ENCODE measurements at places on chromosomes 12 and 14.

- DNase-seq = peak; percentile 13
Observed at GRCh38 chr12:6603095-6603567, 4.0 kb downstream of the CHD4 start.

DNA sequence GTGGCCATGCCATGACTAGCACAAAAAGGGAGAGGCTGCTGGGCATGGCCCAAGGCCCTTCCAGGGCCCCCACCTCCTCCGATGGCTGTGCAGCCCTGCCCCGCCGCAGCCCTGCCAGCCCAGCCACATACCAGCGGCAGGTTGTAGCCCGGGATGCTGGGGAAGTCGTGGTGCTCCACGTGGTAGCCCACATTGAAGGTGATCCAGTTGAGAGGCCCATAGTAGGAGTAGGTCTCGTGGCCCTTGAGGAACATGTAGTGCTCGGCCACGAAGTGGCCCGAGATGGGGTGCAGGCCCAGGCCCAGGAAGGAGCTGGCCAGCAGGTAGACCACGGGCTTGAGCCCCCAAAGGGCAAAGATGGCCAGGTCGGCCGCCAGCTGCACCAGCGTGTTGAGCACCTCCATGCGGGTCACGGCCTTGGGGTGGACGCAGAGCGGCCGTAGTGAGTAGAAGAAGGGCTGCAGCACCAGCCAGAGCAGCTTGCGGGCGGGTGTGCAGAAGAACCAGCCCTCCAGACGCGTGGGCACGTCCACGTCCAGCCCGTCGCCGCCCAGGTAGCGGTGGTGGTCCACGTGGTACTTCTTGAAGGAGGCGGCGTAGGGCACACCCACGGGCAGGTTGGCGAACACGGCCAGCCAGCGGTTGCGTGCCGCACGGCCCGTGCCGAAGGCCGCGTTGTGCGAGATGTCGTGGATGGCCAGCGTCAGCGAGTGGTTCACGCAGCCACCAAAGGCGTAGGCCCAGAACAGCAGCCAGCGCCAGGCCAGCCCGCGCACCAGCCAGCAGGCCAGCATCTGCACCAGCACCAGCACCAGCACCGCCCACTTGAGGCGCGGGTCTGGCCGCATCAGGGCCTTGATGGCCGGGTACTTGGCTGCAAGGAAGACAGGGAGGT is 10.4 kb downstream of the DEGS2 start:
- DNase-seq = no peak

GRCh38 chr14:83568141-83568540 is 1961.8 kb upstream of the FLRT2 start:
- DNase-seq = no peak

DNA sequence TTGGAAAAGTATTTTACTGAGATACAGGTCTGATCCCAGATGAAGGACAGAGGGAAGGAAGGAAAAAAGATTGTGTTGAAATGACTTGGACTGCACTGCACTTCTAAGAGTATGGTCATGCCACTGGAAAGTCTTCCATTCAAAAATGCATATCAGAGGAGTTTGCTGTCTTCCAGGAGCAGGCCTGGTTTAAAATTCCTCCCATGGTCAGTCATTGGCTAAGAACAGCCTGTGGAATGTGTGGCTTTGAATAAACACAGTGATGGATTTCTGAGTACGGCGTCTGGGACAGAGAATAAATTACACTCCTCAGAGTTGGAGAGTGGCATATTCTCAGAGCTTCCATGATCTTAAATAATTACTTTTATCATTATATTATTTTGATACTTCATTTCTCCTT is 245.8 kb upstream of the PDZRN4 start:
- no peak for DNase-seq
